ENCODE measurements at places on chromosomes 7 and 10.
A peak's percentile ranks its signal among the peaks of the same experiment; 100 is the strongest.

GRCh38 chr7:44347546-44348114 lies 22.2 kb upstream of the CAMK2B start:
- DNase-seq, result no peak

DNA sequence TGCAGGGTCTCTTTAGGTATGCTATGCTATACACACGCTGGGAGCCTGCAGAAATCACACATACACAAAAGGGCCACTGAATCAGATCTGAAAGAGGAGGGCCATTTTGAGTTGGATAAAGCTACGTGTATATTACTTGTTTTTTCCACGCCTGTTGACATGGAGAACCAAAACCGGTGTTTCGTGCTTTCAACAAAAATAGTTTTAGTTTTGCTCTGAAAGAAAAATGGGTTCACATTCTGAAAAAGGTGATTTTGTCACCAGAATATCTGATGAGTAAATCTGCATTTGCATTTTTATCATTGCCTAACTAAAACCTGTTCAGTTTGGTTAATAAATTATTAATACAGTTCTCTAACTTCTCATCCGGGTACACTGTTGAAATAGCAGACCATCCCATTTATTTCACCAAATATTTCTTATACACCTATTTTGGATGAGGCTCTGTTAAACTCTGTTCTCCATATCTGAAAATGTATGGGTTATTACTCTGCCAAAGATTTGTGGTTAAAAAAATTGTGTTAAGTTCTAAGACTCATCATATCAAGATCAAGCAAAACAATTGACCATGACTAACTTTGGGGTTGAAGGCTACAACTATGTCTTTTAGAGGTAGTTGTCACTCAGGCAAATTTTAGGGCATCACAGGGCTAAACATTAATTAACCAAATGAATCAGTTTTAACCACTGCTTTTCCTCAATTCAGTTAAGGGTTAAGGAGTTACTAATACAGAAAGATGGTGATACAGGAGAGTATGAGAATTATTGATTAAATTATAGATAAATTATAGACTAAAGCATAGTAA lies 101.2 kb upstream of the RPA3 start:
- no peak for DNase-seq

DNA sequence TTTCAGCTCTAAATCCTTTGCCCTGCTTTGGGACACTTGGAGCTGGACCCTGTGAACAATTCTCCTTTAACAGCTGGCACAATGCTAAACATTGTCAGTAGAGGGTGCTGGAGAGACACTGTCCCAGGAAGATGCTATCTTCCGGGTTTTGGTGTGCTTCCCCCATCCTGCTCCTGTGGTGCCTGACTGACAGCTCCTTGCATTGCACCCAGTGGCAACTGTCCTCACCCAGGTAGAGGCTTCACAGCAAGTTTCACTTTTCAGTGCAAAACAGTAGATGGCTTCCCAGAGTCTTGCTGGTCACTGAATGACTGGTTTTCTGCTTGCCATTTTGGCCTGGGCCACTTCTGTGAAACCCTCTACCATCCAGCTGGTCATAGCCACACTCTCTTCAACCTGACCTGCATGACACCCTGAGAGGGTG lies 77.3 kb downstream of the CDC14C start:
- peak; percentile 1 for DNase-seq

DNA sequence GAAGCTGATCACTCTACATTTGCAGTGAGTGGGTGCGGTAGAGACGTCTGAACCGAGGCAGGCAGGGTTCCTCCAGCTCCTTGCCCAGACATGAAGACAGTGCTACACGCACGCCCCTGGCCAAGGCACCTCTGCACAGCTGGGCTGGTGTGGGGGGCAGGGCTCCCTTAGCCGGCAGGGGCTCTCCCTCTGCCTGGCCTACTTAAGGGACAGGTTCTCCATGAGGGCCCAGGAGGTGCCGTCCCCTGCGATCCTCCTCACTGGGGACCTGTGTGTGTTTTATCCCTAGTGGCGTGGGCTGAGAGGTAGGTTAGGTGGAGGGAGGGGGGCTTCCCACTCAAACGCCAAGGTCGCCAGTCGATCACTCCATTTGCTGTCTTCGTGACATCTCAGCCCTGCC lies 35.3 kb downstream of the IL15RA start:
- DNase-seq, result no peak

DNA sequence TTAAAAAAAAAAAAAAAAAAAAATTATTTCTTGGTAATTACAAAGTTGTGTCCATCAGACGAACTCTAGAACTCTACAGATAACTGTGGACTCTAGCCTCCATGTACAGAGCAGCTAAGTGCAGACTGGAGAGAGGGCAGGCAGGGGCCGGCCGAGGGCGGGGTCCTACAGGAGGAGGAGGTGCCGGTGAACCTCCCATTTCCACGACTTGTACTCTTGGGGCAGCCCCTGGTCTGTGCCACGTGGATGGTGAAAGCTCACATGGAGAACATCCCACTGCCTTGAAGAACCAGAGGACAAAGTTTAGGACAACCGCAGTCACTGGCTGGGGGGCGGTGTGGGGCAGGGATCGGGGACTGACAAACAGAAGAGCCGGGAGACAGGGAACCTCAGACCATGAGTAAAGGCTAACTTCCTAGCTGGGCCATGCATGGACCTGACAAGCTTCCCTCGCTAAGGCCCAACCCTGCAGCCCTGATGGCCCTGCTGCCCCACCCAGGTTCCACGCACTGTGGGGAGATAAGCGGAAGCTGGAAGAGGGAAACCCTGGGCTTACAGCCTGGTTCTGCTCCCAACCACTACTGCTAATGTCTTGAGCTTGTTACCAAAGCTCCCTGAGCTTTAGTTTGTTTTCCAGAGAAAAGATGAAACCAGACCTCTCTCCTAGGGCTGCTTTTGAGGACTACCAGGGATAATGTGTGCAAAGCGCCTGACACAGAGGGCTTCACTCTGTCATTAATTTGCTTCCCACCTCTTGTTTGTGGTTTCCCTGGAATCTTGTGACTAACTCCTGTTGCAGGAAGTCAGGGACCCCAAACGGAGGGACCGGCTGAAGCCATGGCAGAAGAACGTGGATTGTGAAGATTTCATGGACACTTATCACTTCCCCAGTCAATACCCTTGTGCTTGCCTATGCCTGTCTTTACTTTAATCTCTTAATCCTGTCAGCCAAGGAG lies 16.1 kb upstream of the SEC61G start:
- no peak for DNase-seq

DNA sequence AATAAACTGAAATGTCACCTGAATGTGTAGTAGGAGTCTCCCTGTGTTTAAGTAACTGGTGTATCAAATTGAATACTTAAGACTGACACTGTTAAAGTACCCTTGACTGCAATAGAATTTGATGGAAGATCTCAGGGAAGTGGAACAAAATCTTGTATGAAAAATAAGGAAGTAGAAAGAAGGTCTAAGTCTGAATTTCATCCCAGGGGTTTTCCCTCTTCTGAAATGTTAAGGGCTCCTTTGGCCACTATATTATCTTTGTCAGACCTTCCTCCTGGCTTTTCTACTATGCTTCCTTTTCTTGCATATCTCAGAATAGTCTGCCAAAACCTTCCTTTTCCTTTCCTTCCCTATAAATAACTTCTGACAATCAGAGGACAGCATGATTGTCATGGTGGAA lies 59.6 kb downstream of the BLNK start:
- no peak for DNase-seq

DNA sequence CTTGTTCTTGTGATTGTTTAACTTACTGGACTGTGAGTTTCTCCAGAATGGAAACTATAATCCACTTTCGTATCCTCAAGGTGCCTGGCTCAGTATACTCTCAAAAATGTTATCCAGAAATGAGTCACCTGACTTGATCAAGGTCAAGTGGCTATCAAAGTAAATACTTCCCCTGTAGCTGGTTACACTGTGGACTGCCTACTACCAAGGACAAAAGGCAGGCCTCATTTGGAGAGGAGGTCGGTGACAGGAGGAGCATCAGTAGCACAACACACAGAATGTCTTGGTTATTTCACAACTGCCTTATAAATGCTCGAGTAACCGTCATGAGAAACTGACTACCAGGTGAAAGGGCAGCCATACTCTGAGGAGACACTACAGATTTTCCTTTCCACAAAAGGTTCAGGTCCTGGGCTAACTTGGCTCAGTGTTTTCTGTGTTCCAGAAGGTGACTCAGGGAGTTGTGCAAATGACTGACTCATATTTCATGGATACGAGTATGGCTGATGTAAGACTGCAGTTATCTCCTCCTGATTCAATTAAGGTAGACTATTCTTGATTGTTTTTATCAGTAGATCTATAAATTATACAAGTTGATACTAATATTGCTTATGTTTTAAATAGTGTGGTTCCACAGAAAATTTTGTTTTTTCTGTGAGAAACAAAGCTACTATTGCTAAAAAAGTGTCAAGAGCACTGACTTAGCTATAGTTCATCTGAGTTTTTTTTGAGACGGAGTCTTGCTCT lies 4.2 kb upstream of the CCNY start:
- no peak for DNase-seq

DNA sequence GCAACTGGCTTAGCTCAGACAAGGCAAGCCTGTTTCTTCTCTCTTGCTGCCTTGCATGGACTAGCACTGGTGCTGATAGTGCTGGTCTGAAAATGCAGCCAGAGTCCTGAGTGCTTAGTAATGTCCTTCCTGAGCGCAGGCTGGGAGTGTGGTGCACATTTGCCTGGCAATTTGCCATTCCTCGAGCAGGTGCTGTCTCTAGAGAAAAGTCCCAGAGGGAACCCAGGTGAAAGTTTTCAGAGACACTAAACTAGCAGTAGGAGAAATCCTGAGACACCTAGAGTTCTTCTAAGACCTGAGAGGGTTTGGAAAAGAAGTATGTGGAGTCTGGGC lies 1.9 kb downstream of the SFTPD start:
- DNase-seq, result no peak

DNA sequence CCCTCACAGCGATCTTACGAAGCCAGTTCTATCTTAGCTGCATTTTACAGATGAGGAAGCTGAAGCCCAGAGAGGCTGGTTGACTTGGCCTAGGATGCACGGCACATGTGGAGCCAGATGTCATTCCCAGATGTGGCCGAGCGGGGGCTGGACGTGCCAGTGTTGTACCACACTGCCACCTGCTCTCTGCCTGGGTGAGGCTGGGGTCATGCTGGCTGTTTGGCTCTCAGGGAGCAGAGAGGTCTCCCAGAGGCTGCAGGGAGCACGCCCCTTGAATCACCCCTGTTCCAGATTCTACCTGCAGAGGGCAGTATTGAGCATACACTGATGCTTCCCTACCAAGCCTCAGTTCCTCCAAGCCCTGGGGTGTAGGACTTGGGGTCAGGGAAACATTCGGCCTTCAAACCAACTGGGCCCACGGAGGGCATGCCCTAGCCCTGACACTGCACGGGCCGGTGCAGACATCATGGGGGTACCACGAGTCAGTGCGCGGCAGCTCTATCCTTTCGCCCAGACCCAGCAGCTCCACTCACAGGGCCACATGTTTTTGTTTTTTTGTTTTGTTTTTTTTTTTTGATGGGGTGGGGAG lies 3.8 kb upstream of the GTF2IRD1 start:
- DNase-seq, result peak; percentile 84

DNA sequence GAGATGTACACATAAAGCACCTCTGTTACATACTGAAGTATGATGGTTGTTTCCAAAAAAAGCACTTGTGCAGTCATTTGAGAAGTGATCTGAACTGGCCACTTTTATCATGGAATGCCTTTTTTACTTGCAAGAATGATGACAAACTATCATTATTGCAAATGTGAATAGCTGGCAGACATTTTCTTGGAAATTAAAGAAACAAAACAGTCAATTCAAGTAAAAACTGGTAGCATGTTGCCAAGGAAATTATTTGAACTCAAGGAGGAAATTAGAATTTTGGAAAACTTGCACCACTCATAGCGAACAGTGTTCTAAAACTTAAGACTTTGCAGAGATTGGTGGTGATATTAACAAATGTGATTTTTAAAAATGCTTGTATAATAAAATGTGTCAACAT lies 6.6 kb downstream of the RHEB start:
- DNase-seq, result no peak

- DNase-seq, result no peak
Measured at GRCh38 chr10:68565658-68566057, 5.5 kb downstream of the TET1 start.

GRCh38 chr10:68832601-68833000 lies 5.3 kb downstream of the STOX1 start:
- no peak for DNase-seq

DNA sequence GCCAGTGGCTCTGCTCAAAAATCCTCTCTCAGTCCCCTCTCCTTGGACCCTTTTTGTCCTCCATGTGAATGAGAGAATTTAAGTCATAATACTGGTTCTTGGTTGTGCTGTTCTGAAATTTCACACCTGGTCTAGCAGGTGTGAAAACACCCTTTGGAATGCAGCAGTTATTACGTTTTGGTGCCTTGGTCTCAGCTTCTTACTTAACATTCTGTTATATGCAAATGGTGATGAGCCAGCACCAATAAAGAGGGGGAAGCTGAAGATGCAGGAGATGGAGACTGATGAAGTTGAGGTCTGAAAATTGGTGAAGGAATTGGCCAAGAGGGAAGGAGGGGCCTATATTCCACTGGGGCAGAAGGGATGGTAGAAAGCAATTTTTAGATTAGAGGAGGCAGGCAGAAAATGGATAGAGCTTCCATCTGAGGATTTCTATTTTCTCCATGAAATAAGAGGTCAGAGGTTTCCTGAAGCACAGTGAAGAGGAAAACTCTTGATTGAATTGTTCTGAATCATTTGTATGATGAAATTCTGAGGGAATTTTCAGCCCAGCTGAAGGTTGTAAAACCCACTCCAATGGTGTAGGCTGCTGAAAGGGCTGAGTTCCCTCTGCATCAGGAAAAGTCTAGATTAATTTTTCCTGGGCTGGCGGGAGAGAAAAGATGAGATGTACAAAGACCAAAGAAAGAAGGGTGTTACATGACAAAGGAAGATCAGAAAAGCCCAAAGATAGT lies 94.0 kb upstream of the FAM180A start:
- no peak for DNase-seq

DNA sequence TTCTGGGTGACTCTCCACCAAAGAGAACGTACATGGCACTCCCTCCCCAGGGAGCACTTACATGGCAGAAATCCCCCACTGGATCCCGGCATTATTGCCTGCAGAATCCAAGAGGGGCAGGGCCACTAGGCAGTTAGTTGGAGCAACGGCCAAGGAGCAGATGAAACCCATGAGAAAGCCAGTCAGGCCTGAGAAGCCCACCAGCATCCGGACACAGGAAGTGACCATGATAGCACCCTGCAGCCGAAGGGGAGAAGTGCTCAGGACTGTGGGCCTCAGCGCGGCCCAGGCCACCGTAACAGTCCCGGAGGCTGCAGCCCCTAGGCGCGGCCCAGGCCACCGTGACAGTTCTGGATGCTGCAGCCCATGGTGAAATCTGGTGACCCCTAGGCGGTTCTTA lies 43.5 kb downstream of the STRA8 start:
- DNase-seq, result no peak

Measured in CD4-positive, alpha-beta T cell (primary cell).